Activated CD4-positive, CD25-positive, alpha-beta regulatory T cell treated with anti-CD3 and anti-CD28 coated beads, Interleukin-2, amount 50 U/mL, for 16 hours (primary cell): ENCODE measurements at places on chromosomes 5 and 9.

DNA sequence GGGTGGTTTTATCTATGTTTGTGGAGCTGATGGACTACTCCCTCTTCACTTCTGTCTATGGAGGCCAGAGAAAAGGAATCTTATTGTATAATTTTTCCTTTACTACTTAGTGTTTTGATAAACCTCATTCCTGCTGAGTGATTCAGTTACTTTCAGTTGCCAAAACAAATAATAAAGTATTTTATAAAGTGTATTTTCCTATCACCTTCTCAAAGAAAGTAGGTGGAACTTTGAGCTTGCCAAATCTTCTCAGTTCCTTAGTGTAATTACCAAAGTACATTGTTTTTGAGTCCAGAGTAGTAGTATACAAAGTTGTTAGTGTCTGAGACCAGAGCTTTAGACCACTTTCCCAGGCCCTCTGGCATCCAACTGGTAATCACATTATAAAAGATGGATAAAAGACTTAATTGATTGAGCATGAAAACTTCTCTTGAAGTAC is 13.5 kb downstream of the RABGAP1 start:
- DNase-seq, result no peak

DNA sequence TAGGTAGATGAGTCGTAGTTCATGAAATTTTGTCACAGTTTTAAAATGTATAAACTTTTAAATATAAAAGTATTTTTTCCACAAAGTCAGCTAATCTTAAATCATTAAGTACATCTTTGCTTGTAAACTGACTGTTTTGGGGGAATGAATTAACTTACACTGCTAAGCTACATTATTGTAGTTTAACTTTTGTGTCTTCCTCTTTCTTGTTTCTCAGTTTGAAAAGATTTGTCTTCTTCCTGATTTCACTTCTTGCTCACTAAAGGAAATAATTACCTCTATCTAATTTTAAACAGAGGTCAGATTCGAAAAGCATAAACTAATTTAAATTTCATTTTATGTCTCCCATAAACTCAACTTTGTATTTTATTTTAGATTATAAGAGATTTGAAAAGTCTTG is 5.7 kb downstream of the NIPSNAP3B start:
- DNase-seq, result no peak

- DNase-seq, result no peak
Observed at GRCh38 chr5:131789765-131790164, 7.1 kb downstream of the FNIP1 start.

- no peak for DNase-seq
Observed at GRCh38 chr5:64341340-64341739, 164.5 kb upstream of the RGS7BP start.

DNA sequence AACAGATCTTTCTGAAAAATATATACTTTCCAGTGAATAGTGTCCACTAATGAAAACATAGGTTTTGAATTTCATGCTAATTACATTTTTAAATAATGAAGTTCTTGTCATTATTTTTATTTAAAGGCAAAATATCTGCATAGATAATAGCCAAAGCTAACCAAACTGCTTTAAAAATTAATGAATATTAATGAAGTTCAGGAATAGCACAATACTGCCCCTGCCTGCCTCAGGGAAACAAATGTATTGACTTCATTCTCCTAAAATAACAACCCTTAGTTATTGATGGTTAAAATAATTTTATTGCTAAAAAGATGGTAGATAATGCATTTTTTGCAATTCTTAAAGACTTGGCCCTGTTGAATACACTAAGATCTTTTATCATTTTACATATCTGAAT is 103.6 kb upstream of the SSBP2 start:
- no peak for DNase-seq

DNA sequence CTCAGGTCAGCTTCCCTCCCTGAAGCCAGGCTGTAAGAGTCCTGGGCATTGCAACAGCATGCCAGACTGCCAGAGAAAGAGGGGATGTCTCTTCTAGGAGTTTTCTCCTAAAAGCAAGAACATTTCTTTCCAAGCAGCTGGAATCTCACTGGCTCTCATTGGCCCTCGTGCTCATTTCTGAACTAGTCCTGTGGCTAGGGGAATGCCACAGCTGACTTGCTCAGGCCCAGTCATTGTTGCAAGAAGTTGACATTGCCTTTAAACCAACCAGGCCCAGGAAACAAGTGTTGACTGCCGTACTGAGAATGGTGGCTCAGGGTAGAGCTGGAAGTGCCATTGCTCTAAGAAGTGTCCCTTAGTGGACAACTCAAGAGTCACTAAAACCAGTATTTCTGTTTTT is 15.0 kb upstream of the CEP120 start:
- DNase-seq, result no peak
